ENCODE measurements at places on chromosomes 3 and 15.

- DNase-seq: no peak
These were observed 208.7 kb upstream of the P2RY1 start for GRCh38 chr3:152626226-152626625.

GRCh38 chr3:181637056-181637455 lies 74.7 kb upstream of the SOX2 start:
- DNase-seq: no peak

DNA sequence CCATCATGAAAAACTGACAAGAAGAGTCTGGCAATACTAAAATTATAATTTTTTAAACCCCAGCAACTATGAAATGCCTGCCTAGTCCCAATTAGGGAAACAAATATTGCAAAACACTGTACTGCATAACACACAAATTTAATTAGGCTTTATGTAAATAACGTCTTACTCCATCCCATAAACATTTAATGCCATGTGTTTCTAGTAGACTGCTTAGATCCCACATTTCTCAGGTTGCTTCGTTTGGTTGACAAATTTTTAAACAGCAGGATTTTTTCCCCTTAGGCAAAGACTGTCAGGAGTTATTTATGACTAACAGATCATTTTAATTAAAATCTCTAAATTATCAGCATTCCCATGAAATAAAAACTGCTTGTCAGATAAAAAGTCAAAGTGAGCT lies 29.9 kb downstream of the EIF2AK4 start:
- no peak for DNase-seq

- no peak for DNase-seq
These were observed 29.8 kb downstream of the EPHA6 start for GRCh38 chr3:96844204-96844514.

DNA sequence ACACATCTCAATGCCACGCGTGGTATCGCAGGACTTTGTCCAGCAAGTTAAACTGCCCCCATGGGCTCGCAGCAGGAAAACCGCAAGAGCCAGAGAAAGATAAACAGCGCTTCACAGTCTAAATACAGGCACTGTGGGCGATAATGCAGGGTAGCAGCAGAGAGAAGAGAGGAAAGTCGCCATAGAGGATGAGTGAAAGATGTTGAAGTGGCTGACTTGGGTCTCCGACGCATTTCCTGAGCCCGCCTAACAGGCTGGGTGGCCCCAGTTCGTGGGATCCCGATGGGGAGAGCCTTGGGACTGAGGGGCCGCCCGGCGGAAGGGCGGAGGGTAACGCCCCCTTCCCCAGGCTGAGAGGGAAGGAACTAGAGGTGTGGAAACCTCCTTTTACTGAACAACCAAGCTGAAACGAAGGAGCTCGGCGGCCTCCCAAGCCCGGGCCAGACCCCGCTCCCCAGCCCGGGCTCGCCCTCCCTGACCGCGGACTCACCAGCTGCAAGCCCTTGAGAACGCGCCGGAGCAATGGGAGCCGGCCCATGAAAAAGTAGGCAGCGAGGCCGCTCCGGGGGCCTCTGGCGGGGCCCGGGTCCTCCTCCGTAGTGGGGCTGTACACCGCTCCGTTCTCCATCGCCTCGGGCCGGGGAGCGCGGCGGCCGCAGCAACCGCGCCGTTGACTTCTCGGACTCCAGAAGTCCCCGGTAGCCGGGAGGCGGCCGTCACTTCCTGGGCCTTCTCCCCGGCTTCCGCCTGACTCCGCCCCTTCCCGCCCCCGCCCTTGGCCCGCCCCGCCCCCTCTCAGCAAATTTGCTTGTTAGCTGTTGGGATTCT lies at the start of gene CMTM6:
TSS of gene CMTM6 (minus strand) at position 735 of the 828 bp plus-strand sequence. CDS start at position 628, 107 bp downstream.
- DNase-seq: peak; percentile 54

DNA sequence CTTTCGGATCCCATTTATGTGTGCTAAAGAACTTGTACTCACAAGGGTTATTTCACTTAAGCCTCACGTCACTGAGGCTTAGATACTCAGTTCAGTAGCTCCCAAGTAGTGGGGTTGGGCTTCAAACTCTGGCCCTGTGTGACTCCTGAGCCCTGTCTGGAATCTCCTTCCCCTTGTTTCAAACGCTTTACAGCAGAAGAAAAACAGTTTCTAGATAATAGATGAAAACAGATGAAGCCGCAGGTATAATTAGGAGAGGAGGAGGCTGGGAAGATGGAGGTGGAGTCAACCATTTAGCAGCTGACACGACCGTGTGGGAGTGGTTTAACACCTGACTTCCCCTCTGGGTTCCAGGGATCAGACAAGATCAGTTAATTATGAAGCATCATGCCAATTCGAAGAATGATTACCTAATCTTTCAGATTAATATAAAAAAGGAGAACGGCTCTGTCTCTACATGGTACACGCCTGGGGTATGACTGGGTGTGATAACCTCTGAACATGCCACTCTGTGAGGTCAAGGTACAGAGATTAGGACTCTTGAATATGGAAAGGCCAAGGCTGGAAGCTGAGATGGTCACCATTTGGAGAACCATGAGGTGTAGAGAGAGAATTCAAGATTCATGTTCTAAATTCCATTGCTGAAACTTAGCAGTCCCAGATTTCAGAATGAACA lies 31.1 kb downstream of the TPM1 start:
- DNase-seq: no peak

DNA sequence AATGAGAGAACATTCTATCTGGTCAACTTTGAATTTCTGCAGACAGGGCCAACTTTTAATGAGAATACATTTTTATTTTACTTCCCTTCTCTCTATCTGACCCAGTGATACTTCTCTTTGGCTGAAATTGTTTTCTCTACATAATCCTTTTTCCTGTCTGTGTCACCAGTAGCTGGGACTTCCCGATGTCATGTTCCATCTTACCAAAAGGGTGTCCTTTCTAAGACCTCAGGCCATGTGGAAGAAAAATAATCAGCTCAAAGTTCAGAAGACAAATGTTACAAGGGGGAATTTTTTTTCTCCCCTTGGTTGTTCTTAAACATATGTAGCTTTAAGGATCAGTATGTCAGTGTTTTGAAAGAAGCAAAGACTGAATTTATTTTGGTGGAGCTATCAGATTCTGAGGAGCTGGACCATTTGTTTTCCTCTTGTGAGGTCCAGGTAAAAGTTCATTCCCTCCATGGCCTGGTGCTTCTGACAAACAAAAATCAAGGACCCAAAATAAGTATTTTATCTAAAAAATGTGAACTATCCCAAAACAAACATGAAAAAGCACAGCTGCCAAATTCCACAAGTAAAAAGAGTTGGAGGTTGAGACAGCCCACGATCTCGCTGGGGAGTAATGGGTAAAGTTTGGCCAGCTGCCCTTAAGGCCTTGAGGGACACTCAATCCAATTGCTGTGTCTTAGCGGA lies 859.4 kb upstream of the NR2F2 start:
- no peak for DNase-seq

DNA sequence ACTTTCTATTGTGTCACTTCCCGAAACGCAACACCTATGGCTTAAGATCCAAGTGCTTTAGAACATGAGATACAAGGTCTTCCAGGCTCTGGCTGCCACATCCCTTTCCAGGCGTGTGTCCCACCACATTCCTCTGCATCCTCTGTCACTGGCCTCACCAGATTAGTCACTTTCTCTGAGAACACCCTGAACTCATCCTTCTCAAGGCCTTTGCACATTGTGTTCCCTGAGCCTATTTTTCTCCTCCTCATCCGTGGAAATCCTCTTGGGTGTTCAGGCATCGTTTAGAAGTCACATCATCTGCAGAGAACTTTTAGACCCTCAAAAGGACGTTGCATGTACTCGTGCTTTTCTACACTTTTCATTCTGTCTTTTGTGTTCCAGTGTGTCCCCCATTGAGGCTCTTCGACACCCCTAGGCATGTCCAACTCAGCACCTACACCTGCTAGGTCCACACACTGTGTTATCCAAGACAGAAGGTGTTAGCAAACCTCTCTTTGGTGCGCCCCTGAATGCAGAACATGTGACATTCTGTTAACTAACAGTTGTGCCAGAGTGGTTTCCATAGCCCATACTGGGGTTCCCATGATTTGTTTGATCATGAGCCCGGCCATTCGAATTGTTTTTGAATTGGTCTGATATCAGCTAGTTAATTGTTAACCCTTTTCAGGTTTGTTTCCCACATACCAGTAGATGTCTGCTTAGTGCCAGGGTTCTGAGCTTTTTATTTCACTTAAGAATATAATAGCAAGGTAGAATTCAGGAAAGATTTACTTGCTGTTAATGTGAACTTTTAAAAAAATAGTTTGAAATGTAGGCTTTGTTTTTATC lies 67.2 kb downstream of the LPP start:
- DNase-seq: no peak

DNA sequence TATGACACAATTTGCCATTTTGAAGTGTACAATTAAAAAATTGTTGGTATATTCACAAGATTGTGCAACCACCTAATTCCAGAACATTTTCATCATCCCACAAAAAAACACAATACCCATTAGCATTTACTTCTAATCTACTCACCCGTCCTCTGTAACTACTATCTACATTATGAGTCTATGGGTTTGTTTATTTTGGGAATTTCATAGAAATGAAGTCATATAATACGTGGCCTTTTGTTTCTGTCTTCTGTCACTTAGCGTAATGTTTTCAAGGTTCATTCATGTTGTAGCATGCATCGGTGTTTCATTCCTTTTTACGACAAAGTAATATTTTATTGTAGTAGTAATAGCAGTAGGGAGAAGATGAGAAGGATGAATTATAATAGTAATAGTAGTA lies 55.2 kb upstream of the CNTN6 start:
- DNase-seq: no peak

DNA sequence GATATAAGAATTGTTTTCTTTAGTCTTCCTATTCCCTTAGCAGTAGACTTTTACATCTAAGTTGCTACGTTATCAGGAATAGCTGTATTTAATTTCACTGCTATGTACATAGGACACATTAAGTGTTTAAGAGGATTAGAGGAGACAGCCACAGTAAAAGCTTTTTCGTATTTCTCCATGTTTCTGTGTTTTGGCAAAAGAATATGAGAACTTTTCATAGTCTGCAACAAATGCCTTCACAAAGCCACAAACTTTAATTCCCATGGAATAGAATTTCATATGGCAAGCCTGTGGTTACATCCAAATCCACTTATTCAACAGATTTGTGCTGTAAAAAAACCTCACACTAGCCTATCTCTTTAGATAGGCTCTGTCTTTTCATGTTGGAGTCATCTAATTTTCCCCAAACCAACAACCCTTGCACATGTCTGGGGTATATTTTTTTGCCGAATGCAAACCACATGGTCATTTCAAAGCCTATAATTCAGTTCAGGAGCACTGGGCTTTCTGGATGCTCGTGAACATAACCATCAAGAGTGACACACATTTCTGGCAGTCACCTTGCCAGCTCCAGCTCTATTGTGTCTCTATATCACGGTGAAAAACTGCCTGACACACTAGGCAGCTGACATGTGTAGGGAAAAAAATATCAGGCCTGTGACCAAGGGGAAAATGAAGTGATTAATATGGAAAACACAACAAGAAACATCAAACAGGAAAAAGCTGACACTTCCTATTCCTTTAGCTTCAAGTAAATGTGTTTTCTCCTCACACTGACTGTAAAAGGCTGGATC lies 19.2 kb downstream of the PLD1 start:
- DNase-seq: no peak

DNA sequence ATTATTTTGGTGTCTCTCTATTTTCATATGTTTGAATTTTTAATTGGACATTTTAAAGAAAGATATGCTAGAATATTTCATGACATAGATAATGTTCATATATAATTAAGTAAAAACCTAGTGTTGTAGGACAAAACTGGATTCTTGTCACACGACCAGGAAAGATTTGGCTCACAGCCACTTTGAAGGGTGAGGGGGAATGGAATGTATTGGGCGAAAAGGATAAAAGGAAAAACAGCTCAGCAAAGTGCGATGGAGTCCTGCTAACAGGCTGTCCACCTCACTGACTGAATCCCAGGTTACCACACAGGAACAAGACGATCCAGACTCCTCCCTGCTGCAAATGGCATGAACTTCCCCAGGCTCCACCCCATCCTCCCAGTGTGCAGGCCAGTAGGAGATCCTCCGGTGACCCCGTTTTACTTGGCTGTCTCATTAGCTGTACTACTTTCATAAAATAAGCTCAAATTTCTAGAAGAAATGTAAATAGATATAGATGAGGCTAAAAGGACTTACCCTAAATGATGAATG lies 186.2 kb downstream of the CD47 start:
- DNase-seq: no peak

GRCh38 chr3:40913192-40913591 lies 286.1 kb upstream of the CTNNB1 start:
- no peak for DNase-seq

- DNase-seq: no peak
These were observed 790.7 kb downstream of the ROBO1 start for GRCh38 chr3:78977073-78977472.

GRCh38 chr3:130773366-130773765 lies 26.7 kb upstream of the PIK3R4 start:
- DNase-seq: no peak
